ENCODE measurements at places on chromosomes 3 and 15.

DNA sequence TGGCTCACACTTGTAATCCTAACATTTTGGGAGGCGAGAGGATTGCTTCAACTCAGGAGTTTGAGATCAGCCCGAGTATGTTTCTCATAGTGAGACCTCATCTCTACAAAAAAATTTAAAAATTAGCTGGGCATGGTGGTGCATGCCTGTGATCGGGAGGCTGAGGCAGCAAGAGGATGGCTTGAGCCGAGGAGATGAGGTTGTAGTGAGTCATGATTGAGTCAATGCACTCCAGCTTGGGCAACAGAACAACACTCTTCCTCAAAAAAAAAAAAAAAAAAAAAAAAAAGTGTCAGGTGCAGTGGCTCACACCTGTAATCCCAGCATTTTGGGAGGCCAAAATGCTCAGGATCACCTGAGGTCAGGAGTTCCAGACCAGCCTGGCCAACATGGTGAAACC is 2.4 kb downstream of the RPL39L start:
- no peak for DNase-seq

DNA sequence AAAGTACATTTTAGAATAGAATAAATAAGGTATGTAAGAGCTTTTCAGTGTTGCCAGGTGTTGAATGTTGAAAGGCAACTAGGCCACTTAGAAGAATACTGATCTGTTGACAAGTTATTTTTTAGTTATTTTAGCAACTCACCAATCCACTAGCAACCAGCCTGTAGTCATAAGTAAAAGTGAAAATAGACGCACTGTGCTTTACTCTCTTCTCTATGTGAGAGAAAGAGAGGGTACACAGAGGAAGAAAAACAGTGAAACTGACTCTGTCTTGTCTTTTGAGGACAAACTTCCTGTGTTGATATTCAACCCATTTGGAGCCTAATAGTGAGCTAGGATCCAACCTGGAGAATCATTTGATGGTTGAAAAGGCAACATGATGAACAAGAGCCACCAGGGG is 327.1 kb upstream of the GOLIM4 start:
- no peak for DNase-seq

DNA sequence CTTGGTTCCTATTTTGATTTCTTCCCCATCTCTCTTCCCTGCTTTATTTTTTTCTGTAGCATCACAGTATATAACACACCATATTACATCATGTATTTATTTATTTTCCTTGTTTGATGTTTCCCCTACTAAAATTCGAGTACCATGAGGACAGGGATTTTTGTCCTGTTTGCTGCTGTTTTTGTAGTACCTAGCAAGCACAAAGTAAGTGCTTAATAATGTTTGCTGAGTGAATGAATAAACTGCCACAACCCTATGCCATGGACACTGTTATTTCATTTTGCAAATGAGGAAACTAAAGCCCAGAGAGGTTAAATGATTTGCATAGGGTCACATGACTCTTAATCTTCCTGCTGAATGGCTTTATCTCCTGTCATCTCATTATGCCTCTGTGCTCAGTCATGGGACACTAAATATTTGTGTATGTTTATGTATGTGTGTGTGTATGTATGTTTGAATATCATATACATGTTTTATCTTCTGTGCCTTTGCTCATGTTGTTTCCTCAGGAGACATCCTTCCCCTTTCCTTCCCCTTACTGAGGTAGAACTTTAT is 26.1 kb upstream of the MGA start:
- DNase-seq: no peak

GRCh38 chr3:181998828-181999227 is 287.1 kb downstream of the SOX2 start:
- no peak for DNase-seq

GRCh38 chr3:123733341-123733740 is 148.5 kb upstream of the HACD2 start:
- no peak for DNase-seq

DNA sequence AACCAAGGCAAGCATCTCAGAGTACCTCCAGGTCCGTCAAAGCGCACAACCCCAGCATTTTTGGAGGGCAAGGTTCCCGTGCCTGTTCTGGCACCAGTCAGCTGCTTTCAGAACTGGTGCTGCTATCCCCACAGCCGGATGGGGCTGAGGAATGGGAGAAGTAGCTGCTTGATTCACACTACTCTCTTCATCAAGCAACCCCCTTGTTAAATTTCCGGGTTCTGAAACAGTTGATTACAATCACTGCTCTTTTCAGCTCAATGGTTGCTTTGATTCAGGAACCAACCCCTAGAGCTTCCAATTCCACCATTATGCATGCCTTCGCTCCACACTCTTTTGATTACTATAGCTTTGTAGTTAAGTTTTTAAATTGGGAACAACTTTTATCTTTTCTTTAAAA is 12.3 kb upstream of the UBA7 start:
- no peak for DNase-seq

GRCh38 chr3:196397941-196398340 is 34.3 kb downstream of the UBXN7 start:
- DNase-seq: no peak

GRCh38 chr3:127625821-127626220 is 3.2 kb upstream of the PODXL2 start:
- no peak for DNase-seq

GRCh38 chr3:194269610-194270145 is 81.5 kb downstream of the CPN2 start:
- no peak for DNase-seq

GRCh38 chr3:133833880-133834620 is 28.4 kb downstream of the SRPRB start:
- DNase-seq: no peak

- no peak for DNase-seq
Measured at GRCh38 chr3:127102188-127102520, 90.8 kb upstream of the PRR23E start.

Measured in NCI-H510A (cell line).